ENCODE measurements at places on chromosomes 7 and 10. TPM values are rescaled to one million over a fixed set of nuclear protein-coding genes. Genes with fewer than 3 reads are reported as not detected.

Gene SPDYE16
- 0.18 TPM for total RNA-seq

GRCh38 chr7:139853506-139854123 is 24.6 kb downstream of the TBXAS1 start:
- no peaks in the 10 kb centered on the region for H3K36me3 ChIP-seq
- no peak overlapping the region for H3K4me3 ChIP-seq
- DNase-seq = no peak
- no peaks in the 10 kb centered on the region for H3K27me3 ChIP-seq
- H3K27ac ChIP-seq = no peak overlapping the region

Gene PRKCQ
- total RNA-seq = 60.9 TPM

Gene ANKRD26
- total RNA-seq = 9.0 TPM

GRCh38 chr7:38936641-38937040 is 27.6 kb upstream of the VPS41 start:
- no peak overlapping the region for H3K27ac ChIP-seq
- H3K4me1 ChIP-seq = no peaks in the 10 kb centered on the region
- DNase-seq = no peak
- no peak overlapping the region for H3K4me3 ChIP-seq
- no peaks in the 10 kb centered on the region for H3K36me3 ChIP-seq
- H3K27me3 ChIP-seq = no peaks in the 10 kb centered on the region

Gene ZNF722
- not detected for total RNA-seq

Data from activated CD8-positive, alpha-beta T cell treated with anti-CD3 and anti-CD28 coated beads, Interleukin-2, amount 10 ng/mL, durations not matched to agents 7 days and 5 days (primary cell).